GM12891 (cell line): ENCODE measurements at places on chromosomes 13 and 19.

DNA sequence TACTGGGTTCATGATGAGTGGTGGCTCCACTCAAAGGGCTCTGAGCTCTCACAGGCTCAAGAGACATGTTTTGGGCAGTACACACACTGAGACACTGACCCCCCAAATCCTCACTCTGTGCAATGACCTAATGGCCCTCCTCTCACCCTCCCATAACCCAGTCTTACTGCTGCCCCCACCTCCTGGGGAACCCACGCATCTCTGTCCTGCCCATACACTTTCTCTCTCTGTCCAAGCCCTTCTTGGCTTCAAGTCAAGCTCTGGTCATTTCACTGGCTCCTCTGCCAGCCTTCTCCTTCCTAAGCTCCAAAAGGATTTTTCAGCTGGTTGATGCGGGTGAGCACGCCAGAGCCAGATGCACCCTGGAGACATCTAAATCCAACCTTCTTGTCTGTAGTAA lies 187.9 kb upstream of the TSHZ3 start:
- DNase-seq: no peak

DNA sequence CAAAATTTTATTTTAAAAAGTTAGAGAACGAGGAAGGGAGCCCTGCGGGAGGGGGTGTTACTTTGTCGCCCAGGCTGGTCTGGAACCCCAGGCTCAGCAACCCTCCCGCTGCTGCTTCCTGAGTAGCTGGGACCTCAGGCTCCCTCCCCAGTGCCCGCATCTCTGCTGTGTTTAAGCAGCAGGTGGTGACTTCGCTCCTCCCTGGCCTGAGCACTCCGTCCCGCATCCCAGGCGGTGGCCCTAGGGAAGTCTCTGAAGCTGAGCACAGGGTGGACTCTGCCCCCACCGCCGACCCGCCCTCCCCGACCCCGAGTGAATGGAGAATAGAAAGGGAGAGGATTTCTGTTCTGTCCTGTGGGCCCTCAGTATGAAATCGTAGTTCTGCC lies 30.5 kb downstream of the ZNF701 start:
- no peak for DNase-seq

- no peak for DNase-seq
These were observed 657 bp downstream of the PLIN3 start for GRCh38 chr19:4866595-4867424.

DNA sequence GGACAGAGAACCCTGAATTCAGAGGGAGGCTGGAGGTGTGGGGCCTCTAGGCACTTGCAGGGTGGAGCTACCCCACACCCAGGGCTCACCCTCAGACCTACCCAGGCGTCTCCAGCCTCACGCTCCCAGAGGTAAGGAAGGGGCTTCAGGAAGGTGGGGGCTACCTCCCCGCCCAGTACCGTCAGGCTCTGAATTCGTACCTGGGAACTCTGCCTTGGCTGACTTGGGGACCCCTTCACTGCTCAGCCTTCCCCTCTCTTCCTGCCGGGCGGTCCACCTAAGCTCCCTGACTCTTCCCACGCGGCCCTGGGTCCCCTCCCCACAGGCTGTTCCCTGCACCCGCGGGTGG lies 28.5 kb upstream of the PARP4 start:
- DNase-seq: no peak

GRCh38 chr13:78662467-78662866 lies 3.5 kb upstream of the OBI1 start:
- DNase-seq: no peak

DNA sequence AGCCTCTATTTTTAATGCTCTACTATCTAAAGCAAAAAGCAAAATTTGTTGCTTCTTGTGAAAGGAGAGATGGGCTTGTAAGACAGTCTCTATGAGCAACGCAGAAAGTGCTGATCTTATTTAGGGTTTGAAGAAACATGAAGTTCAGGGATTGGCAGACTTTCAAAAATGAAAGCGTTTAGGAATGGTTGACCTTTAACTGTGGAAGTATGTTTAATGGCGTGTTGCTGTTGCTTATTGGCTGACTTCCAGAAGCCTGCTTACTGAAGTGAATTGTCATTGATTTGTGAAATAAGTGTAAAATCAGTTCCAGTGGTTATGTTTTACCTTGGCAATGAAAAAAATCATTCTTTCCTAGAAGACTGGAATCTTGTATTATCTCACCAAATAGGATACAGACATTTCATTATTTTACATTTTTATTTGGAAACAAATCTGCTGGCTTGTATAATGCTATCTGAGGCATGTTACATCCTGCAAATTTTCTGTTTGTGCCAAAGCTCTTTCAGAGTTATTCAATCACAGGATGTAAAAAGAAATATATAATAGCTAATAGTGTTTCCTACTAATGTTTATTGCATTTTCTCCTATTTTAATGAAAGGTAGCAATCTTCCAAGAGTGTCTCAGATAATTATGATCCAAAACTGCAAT lies 221.3 kb upstream of the SLITRK6 start:
- DNase-seq: no peak

- DNase-seq: no peak
These were observed 200.5 kb downstream of the KLF5 start for GRCh38 chr13:73259061-73260017.

DNA sequence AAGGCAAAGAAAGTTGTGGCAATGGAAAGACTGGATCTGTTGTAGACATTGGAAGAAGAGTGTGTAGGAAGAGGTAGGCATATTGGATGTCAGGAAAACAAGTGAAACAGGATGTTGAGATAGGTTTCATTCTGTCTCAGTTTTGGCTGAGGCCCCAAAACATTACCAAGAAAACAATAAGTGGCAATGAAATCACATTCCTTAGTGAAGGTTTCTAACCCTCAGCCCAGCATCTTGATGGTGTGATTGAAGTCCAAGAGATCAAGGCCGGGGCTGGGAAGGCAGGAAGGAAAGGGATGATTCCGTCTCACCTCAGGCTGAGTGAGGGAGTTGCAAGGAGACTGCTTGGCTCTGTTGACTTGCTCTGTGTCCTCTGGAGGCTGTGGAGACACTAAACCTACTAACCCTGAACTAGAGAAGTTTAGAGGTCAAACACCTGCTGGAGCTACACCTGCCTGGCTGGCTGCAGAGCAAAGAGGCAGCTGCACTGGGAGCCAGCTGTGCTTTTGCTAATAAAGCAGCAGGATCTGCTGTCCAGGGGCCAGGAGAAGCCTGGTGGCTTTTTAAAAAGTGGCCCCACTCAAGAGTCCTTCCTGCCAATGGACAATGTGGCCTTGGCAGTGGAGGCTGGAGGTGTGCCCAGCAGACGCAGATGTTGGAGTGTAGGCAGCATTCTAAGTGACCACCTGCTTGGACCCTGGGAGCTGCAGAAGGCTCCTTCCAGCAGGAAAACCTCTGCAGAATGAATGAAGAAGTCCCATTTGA lies 53.6 kb downstream of the DGKH start:
- DNase-seq: no peak

DNA sequence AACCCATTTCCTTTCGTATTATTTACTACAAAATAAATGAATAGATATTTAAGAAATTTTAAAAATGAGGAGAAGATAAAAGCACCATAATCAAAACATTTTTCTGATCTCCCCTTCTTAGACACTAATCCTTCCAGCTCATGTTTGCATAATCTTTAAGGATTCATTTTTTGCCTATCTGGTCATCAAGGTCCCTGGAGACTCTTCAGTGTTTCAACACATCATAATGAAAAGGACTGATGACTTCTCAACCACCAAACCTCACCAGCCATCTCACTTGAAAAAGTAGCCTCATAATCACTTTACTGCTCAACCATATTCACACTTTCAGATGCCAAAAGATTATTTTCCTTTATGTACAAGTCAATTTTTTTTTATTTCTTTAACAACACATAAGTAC lies 80.1 kb downstream of the DCLK1 start:
- no peak for DNase-seq
